ENCODE measurements at places on chromosomes 6 and 20. TPM values are rescaled to one million over a fixed set of nuclear protein-coding genes. Genes with fewer than 3 reads are reported as not detected.
A peak's percentile ranks its signal among the peaks of the same experiment; 100 is the strongest.

- no peaks in the 10 kb centered on the region for H3K36me3 ChIP-seq
- peak; percentile 22 for DNase-seq
- H3K4me1 ChIP-seq = peaks cover 11% of the 10 kb centered on the region
- no peaks in the 10 kb centered on the region for H3K27me3 ChIP-seq
- H3K27ac ChIP-seq = no peak overlapping the region
Measured at GRCh38 chr20:19952392-19952791, 64.8 kb upstream of the NAA20 start.

DNA sequence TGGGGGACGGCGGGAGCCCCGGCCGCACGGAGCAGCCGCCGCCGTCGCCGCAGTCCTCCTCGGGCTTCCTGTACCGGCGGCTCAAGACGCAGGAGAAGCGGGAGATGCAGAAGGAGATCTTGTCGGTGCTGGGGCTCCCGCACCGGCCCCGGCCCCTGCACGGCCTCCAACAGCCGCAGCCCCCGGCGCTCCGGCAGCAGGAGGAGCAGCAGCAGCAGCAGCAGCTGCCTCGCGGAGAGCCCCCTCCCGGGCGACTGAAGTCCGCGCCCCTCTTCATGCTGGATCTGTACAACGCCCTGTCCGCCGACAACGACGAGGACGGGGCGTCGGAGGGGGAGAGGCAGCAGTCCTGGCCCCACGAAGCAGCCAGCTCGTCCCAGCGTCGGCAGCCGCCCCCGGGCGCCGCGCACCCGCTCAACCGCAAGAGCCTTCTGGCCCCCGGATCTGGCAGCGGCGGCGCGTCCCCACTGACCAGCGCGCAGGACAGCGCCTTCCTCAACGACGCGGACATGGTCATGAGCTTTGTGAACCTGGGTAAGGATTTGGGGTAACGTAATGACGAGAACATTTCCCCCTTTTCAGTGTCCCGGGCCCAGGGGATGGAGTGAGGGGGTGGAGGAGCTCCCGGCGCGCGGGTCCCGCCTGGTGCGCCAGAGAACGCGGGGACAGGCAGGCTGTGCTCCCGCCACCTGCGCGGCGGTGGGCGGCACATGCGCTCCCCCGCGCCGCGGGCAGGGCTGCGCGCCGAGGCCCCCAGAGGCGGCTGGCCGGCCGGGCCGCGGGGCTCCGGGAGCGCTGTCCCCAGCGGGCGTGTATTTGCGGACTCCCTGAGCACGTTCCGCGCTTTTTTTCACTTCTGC lies 1.4 kb downstream of the BMP6 start:
- H3K36me3 ChIP-seq = no peaks in the 10 kb centered on the region
- H3K27me3 ChIP-seq = peaks cover 38% of the 10 kb centered on the region
- DNase-seq = no peak
- peaks cover 21% of the 10 kb centered on the region for H3K4me1 ChIP-seq

DNA sequence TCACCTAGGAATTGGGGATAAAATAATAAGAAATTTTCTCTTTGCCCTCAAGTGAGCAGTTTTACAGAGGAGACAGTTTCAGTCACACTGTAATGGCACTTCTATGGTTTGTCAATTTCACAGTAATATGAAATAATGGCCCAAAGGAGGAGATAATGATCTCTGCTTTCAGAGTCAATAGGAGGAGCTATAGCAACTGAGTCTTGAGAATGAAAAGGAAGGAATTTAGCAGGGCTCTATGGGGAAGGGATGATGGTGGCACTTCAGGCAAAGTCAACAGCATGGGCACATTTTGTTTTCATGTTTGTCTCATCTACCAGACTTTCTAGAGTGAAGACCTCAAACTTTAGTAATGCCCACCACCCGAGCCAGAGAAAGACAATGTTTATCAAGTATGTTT lies 138.3 kb upstream of the HMGN3 start:
- H3K36me3 ChIP-seq = no peaks in the 10 kb centered on the region
- no peaks in the 10 kb centered on the region for H3K4me1 ChIP-seq
- DNase-seq = no peak
- H3K27me3 ChIP-seq = no peaks in the 10 kb centered on the region

GRCh38 chr6:167547751-167548150 lies 222.9 kb downstream of the TTLL2 start:
- no peaks in the 10 kb centered on the region for H3K36me3 ChIP-seq
- no peak for DNase-seq
- no peak overlapping the region for H3K27ac ChIP-seq
- no peak overlapping the region for H3K4me3 ChIP-seq

- H3K36me3 ChIP-seq = no peaks in the 10 kb centered on the region
- no peak for DNase-seq
- no peaks in the 10 kb centered on the region for H3K4me1 ChIP-seq
Measured at GRCh38 chr20:22918286-22918983, 116.7 kb upstream of the SSTR4 start.

GRCh38 chr6:28880894-28881780 lies 42.6 kb downstream of the TRIM27 start:
- H3K4me1 ChIP-seq = peaks cover 24% of the 10 kb centered on the region
- DNase-seq = peak; percentile 36
- H3K27ac ChIP-seq = no peak overlapping the region

DNA sequence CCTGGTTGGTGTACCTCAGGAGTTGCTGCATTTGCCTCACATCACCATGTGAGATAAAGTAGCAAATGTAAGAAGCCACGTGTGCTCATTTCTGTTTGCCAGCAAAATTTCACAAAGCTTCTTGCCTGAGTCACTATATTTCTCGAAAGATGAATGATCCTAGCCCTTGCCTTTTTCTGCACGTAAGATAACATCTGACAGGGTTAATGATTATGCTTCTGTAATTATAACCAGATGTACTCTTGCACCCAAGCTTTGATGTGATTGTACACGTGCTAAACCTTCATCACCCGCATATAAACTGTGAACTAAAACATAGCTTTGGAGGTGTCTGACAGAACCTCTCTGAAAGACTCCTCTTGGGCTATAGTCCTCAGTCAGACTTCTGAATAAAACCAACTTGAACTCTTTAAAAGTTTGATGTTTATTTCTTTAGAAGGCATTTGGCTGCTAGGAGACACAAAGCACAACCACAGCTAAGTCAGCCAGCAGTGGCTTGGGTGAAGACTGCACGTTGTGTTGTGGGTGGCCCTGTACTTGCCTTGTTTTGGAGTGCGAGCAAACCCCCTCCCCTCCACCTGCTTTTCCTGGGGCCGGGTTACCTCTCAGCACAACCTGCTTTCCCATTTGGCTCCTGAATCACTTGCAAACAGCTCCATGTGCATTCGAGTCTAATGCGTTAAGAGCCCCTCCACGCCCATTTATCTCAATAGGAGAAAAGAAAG lies 19.3 kb downstream of the PROKR2 start:
- H3K4me1 ChIP-seq = no peaks in the 10 kb centered on the region
- H3K36me3 ChIP-seq = no peaks in the 10 kb centered on the region
- H3K4me3 ChIP-seq = no peak overlapping the region

DNA sequence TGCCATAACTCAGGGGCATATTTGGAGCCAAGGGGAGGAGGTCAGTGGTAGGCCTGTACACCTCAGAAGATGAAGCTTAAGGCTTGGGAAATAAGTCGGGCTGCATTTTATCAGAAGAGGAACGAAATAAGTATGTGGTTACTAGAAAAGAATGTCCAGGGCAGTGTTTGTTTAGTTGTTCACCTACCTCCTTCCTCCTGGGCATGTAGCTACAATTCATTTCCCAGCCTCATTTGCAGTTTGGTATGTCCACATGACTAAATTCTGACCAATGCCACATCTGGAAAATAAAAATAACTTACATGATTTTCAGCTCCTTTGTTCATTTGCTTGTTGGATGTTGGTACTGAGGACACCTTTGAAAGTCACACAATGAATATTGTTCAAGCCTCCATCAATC lies 294.5 kb upstream of the RGS17 start:
- no peaks in the 10 kb centered on the region for H3K4me1 ChIP-seq
- H3K4me3 ChIP-seq = no peak overlapping the region
- DNase-seq = no peak
- no peak overlapping the region for H3K27ac ChIP-seq

- no peak overlapping the region for H3K4me3 ChIP-seq
- no peaks in the 10 kb centered on the region for H3K27me3 ChIP-seq
- no peaks in the 10 kb centered on the region for H3K36me3 ChIP-seq
- DNase-seq = no peak
Measured at GRCh38 chr6:2687456-2687855, 63.3 kb downstream of the MYLK4 start.

- DNase-seq = no peak
- H3K27ac ChIP-seq = no peak overlapping the region
- no peaks in the 10 kb centered on the region for H3K27me3 ChIP-seq
- H3K4me3 ChIP-seq = no peak overlapping the region
Measured at GRCh38 chr6:161091972-161092701, 100.6 kb downstream of the MAP3K4 start.

DNA sequence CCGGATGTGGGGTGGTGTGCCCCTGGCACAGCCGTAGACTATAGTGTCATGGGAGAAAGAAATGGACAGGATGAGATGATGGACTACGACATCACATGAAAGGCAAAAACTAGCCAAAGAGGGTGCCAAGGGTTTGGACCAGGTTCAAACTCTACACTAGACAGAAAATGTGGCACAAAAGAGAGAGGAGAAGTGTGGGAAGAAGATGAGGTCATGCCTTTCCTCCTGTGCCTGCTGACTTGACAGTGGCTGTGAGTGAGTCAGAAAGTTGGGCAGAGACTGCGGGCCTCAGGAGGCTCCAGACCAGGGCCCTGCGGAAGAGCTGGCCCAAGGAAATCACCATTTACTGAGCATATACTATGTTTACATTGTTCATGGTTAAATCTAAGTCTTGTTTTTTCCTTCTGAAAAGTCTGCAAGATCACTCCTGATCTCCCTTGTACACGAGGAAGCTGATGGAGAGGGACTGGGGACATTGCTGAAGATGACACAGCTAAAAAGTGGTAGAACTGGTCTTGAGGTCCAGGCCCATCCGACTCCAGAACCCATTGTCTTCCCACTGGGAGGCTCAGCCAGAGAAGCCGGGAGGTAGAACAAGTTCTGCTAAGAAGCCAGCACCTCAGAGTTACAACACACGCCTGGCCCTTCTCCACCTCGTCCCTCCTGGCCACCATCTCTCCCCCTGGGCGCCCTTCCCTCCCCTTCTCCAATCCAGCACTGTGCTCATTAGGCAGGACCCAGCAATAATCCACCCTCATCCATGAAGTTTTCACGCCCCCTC lies 35.6 kb downstream of the CNKSR3 start:
- H3K4me3 ChIP-seq = no peak overlapping the region
- H3K4me1 ChIP-seq = no peaks in the 10 kb centered on the region
- no peaks in the 10 kb centered on the region for H3K27me3 ChIP-seq
- no peak for DNase-seq
- H3K27ac ChIP-seq = no peak overlapping the region
- H3K36me3 ChIP-seq = no peaks in the 10 kb centered on the region

DNA sequence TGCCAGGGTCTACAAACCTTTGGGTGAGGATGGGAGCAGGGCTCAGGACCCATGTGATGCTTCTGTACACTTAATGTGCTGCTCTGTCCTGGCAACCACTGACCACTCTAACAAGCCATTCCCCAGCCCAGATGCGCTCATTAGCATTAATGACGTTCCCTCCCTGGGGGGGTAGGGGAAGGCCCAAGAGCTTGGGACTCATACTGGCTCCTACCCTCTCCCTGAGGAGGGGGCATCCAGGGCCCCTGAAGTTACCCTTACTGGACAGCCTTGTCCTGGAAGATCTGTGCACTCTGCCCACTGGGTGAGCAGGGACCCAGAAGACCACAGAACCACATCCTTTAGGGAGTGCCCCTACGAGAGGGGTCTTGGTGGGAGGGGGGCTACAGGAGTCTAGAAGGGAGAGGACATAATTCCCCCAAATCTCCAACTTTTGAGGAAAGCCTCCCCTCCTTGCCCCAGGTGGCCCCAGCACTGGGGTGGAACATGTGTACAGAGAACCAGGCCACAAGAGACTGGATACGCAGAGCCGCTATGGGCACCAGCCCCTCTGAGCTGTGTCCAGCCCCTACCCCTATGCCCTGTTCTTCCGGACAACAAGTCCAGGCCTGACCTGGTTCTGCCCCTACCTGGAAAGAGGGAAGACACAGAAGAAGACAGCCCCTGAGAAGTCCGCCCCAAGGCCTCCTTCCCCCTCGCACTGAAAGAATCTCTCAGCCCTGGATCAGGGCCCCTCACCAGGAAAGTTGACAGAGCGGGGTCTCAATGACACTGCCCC lies 1.4 kb downstream of the TEAD3 start:
- H3K27me3 ChIP-seq = no peaks in the 10 kb centered on the region
- H3K4me3 ChIP-seq = no peak overlapping the region
- peaks cover 10% of the 10 kb centered on the region for H3K4me1 ChIP-seq
- no peak for DNase-seq
- H3K36me3 ChIP-seq = no peaks in the 10 kb centered on the region

DNA sequence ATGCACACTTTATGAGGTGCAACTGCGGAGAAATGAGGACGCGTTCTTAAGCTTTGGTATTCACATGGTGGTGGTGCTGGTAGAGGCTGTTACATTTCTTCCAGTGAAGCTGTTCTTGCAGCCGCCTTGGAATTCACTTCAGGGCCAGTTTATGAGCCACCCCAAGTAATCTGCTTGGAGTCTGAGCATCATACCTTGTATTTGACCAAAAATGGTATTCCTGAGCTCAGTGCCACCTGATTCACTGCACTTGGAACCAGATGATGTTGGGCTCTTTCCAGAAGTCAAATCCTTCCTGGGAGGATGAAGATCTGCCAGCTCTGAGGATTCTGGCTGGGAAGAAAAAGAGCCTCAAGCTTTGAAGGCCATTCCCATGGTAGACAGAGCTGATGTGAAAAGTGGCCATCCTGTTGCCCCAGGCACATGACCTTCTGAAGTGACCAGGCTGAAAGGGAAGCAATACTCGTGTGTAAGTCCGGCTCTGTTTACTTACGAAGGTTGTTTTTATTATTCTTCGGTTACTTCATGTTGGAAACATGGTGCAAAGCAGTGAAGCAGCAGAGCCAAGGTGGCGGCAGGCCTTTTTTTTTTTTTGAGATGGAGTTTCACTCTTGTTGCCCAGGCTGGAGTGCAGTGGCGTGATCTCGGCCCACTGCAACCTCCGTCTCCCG lies 7.7 kb downstream of the MANBAL start:
- peaks cover 12% of the 10 kb centered on the region for H3K4me1 ChIP-seq
- H3K27me3 ChIP-seq = no peaks in the 10 kb centered on the region
- no peak for DNase-seq
- no peak overlapping the region for H3K27ac ChIP-seq
- peaks cover 14% of the 10 kb centered on the region for H3K36me3 ChIP-seq
- H3K4me3 ChIP-seq = no peak overlapping the region

DNA sequence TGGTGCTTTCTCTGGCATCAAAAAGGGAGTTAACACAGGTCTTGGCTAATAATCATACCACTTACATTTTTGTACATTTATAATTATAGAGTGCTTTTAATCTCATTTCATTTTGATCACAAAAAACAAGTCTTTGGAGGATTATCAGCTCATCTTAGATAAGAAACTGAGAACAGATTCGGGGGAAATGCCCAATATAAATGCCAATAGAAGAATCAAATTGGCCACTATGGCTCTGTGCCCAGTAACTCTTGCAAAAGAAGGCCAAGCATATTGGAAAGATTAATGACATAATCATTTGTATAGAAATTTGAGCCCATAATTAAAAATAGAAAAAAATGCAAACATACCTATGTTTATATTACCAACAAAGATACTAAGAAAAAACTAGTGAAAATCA lies 42.5 kb downstream of the IPCEF1 start:
- no peaks in the 10 kb centered on the region for H3K36me3 ChIP-seq
- no peak overlapping the region for H3K4me3 ChIP-seq
- H3K27me3 ChIP-seq = no peaks in the 10 kb centered on the region
- no peak for DNase-seq
- no peak overlapping the region for H3K27ac ChIP-seq
- H3K4me1 ChIP-seq = no peaks in the 10 kb centered on the region

Gene ADGB
- total RNA-seq = not detected

Gene TNFRSF6B
- total RNA-seq = not detected

Gene MRPS26
- total RNA-seq = 32.2 TPM

Gene BNIP5
- total RNA-seq = not detected

Data from CD4-positive, alpha-beta memory T cell (primary cell).